HT-29 (cell line): ENCODE measurements at places on chromosomes 12 and 14.

DNA sequence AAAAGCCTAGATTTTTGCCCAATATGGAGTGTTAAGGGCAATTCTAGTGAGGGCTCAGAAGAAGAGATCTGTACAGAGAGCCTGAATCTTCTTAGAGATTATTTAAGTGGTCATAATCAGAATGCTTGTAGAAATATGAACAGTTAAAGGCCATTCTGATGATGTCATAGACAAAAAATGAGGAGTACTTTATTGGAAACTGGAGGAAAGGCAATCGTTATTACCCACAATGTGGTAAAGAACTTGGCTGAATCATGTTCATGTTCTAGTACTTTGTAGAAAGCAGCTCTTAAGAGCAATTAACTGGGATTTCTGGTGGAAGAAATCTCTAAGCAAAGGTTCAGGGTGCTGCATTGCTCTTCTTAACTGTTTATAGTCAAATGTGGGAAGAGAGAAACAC is 36.4 kb upstream of the SYT10 start:
- no peak for DNase-seq

GRCh38 chr12:6426882-6427671 is 17.7 kb upstream of the CD27 start:
- DNase-seq: no peak

DNA sequence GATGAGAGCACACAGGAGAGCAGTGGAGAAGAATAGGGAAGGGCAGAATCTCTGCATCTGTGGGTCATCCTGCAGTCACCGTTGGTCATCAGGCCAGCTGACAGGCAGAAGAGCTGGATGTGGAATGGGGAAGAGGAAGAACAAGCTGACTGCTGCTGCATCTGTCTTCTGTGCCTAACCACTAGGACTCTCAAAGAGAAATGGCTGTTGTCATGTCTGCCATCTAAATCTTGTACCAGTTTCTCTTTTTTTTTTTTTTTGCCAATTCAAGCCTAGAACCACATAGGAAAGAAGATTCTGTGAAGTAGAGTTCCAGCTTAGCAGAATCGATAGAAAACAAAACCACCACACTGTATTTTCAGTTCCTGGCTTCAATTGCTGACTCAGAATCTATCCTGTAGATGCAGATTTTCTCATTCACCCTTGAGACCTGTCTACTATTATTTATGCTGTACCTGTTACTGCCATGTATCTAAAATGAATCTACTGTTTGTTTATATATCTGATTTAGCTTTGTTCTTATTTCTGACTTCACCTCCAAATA is 421.9 kb upstream of the PRICKLE1 start:
- DNase-seq: no peak

- DNase-seq: no peak
These were observed 12.7 kb downstream of the JAG2 start for GRCh38 chr14:105155681-105156413.

- DNase-seq: no peak
These were observed 84.3 kb upstream of the FOXN3 start for GRCh38 chr14:89501381-89501780.
